Stimulated activated CD8-positive, alpha-beta memory T cell treated with anti-CD3 and anti-CD28 coated beads, Interleukin-7, amount 100 ng/mL, for 48 hours (primary cell): ENCODE measurements at places on chromosomes 12 and 14.

DNA sequence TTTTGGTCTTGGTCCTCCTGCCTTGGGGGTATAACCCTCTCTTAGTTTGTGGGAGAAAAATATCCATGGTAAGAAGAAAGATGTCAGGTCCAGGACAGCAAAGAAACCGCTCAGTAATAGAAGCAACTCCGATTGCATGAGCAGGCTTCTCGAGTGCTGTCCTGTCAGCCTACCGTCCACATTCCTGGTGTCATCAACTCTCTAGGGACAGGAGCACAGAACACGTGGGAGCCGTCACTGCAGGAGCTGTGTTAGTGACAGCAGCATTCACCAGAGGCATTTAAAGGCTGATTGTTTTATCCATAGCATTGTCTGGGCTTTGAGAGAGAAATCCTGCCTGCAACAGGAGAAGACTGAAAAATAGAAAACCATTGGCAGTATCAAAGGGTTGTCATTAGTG lies 244.2 kb downstream of the CACNA1C start:
- no peak for DNase-seq

GRCh38 chr14:100325958-100326357 lies 2.8 kb downstream of the SLC25A47 start:
- DNase-seq, result no peak

DNA sequence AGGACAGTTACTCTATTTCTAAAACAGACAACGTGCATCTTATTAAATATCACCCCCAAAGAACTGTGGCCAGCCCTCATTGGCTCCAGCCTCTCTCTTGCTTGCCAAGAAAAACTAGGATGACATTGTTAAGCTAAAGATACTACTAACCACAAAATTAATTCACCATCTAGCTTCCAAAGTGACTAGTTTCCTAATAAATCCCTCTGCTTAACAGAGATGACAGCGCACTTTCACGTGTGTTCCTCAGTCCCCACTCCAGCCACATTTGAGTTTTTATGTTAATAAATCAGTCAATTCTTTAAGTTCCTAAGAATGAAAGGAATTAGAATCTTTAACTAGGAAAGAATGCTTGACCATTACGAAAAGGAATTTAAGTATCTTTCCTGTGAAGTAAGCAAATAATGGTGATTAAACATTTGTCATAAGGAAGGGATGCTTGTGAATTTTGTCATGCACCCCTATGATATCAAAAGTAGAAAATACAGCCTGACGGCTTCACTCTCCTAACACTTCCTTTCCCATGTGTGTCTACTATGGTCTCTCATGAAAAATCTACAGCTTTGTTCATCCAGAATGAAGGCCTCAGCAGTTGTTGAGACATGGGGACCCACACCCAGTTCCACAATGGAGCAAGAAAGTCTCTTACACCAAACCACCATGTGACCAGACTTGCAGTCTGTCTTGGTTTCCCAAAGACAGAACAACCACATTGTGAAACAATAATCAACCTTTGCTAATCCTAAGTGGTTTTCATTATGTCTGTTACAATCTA lies 8.1 kb downstream of the CORO1C start:
- no peak for DNase-seq

DNA sequence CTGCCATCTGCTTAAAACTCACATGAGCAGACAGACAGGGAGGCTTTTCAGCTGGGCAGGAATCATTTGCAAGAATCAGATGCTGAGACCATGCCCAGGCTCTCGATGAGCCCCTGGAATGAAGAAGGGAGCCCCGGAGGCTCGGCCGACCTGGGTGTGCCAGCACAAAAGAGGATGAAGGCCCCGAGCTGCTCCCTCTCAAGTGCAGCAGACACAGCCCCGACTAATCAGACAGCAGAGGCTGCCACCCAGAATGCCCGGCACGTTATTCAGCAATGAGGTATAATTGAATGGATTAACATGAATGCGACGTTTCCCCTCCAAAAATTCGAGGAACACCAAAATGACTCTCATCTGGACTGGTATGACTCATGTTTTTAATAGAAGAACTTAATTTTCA lies 58.9 kb downstream of the BCL11B start:
- no peak for DNase-seq

DNA sequence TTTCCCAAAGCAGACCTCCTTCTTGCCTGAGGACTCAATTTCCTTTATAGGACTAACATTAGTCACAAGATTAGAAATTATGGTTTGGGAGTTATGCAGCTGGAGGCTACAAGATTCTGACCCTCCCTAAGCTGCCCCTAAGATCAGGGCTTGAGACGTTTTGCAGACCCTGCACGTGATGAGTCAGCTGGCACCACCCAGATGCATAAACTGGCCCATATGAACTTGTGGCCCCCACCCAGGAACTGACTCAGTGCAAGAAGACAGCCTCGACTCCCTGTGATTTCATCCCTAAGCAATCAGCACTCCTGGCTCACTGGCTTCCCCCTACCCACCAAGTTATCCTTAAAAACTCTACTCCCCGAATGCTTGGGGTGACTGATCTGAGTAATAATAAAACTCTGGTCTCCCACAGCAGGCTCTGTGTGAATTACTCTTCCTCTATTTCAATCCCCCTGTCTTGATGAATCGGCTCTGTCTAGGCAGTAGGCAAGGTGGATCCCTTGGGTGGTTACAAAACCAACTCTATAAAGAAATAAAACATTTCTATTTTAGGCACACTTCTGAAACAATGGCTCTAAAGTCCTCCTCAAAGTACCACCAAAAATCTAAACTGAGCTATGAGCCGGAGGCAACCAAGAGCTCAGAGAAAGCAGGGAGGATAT lies 233.4 kb downstream of the TMEM132D start:
- no peak for DNase-seq

DNA sequence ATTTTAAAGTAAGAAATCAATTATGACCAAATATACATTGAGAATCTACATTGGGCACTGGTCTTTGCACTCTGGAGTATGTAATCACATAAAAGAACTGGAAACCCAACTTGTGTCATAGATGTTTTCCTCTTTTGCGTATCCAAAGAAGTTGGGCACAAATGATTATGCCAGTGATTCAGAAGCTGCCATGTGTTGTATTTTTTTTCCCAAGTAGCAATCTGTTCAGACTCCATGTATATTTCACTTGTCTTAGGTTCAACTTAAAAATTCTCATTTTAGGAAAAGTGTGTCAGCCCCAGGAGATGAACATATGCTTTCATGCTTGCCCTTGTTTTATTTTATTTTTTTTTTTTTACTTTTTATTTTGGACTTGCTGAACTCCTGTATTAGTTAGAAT lies 441.5 kb downstream of the PDZRN4 start:
- DNase-seq, result no peak
